SHP77 treated with DMSO at 0.1 percent for 48 hours (cell line): ENCODE measurements at places on chromosomes 3 and 15.

DNA sequence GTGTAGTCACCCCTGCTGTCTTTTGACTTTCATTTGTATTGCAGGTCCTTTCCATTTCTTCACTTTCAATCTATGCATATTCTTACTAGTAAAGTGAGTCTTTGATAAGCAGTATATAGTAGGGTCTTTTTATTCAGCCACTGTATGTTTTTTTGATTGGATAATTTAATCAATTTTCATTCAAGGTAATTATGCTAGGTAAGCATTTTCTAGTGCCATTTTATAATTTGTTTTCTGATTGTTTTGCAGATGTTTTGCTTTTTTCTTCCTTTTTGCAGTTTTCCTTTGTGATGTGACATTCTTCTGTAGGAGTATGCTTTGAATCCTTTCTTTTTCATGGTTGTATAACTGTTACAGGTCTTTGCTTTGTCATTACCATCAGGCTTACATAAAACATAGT, 504.3 kb upstream of the GBE1 start:
- DNase-seq: no peak

GRCh38 chr3:195859061-195859845, 47.5 kb upstream of the MUC4 start:
- no peak for DNase-seq

- DNase-seq: no peak
Observed at GRCh38 chr15:71334873-71335272, 219.6 kb downstream of the THSD4 start.

- no peak for DNase-seq
Observed at GRCh38 chr15:47504624-47505256, 212.6 kb upstream of the SEMA6D start.

DNA sequence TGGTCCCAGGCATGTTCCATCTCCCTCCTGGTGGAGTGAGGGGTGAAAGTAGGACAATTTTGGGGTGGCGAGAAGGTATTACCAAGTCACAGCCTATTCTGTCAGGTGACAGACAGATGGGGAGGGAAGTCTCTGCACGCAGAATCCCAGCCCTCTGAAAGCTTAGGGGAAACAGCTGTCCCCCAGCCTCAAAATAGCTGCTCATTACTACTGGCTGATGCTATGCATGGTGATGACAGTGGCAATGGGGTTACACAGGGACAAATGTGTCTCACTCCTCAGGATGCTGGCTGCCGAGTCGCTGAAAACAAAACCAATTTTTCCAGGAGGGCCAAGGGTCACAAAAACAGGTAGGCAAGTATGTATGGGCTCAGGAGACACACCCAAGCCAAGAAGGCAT, 68.8 kb upstream of the OXTR start:
- DNase-seq: no peak

GRCh38 chr3:125618208-125618607, 22.9 kb upstream of the OSBPL11 start:
- no peak for DNase-seq

DNA sequence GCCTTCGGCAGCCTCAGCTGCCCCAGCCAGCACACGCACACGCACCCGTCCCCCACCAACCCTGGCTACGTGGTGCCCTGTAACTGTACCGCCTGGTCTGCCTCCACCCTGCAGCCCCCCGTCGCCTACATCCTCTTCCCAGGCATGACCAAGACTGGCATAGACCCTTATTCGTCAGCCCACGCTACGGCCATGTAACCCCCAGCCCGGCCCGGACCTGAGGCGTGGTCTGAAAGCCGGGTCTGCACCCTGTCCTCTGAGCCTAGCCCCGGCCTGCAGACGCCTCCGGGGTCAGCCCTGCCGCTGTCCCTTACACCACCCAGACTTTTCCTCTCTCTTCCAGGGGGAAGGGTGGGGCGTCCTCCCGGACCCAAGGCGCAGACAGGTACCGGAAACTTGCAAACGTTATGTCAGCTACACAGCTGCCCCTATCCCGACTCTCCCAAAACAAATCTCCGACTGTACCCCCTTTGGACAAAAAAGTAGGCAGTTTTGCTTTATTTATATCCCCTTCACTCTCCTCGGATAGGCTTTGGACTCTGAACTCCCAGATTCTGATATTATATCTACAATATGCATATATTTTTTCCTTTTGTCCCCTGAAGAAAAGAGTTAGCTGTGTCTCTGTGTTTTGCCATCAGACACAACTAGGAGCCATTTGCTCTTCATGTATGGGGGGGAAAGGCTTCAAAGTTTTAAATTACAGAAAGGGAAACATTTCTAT, 1.4 kb downstream of the SOX14 start:
- DNase-seq: no peak

DNA sequence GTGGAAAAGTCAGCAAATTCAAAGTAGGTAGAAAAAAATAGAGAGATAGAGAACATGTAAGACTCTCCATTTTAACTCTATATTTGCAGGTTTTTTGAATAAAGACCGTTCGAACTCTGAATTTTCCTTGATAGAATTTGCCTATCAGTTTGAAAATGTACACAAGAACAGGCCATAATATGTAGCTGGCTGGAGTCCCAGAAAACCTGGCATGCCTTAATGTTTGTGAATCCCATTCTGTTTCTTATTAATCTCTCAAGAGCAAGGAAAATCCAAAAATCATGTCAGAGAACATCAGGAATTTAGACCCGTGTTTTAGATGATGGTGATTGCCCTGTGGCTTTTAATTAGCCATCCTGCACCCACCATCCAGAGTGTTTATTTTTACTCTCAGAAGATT, 7.2 kb upstream of the CFAP161 start:
- DNase-seq: no peak

DNA sequence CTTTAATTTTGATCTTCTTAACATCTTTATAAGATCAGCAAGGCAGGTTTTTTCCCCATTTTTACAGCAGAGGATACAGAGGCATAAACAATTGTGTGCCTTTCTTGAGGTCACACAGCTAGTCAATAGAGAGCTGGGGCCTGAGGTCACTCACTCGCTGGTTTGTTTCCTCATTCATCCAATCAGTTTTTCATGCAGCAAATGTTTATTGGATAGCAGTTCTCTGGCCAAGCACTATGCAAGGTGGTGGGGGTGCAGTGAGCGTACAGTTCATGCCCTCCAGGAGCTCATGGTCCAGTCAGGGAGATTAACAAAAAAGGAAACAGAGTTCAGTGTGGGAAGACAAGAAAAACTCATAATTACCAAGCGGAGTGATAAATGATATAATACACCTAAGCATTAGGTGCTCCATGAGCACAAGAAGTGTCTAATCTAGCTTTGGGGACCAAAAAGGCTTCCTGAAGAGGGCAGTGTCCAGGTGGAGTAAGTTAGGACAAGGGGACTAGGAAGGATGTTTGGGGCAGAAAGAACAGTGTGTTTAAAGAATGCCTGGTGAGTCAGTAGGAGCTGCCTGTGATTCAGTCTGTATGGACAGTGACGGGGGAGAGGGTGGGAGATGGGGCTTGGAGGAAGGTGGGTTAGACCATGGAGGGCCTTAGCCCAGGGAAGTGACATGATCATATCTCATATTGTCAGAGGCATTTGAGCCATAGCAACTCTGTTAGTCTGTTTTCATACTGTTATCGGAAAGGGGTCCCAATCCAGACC, 29.3 kb downstream of the MAP2K5 start:
- DNase-seq: no peak

- no peak for DNase-seq
Observed at GRCh38 chr3:138197524-138197923, 10.4 kb downstream of the ARMC8 start.

- no peak for DNase-seq
Observed at GRCh38 chr3:13704174-13704573, 155.2 kb downstream of the FBLN2 start.

GRCh38 chr3:104044002-104044401, 1322.7 kb upstream of the ALCAM start:
- DNase-seq: no peak

DNA sequence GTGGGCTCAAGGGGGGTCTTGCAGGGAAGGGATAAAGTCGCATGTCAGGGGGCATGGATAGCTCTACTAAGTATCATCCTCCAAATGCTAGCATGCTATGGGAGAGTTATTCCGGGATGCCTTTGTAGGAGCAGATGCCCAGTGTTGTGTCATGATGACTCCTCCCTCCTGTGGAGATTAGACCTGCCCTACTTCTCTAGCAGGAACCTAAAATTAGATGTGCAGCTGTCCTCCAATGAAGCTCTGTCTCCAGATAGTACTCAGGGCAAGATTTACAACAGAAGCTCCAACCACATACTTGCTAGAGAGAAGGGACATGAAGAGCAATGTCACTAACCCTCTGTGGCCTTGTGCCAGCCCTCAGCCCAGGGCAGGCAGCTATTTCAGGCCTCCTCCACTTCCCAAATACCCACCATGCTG, 82.5 kb downstream of the AGBL1 start:
- DNase-seq: no peak

- peak; percentile 20 for DNase-seq
Observed at GRCh38 chr15:23503980-23504379, 56.9 kb upstream of the GOLGA6L2 start.

DNA sequence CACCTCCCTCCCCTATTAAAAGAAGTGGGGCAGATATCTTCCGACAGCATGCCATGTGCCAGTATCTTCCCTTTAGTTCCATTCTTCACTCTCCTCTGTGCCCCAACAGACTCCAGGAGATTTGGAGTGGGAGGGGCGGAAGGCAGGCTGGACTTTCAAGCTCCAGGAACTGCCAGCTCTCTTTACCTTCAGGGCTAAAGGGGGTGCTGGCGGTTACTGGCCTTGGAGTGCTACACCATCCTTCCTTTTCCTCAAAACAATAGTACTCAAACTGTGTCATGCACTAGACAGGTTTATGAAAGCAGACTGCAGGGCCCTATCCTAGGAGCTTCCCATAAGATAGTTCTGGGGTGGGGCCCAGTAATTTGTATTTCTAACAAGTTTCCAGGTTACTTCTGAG, 6.0 kb downstream of the LINS1 start:
- no peak for DNase-seq

DNA sequence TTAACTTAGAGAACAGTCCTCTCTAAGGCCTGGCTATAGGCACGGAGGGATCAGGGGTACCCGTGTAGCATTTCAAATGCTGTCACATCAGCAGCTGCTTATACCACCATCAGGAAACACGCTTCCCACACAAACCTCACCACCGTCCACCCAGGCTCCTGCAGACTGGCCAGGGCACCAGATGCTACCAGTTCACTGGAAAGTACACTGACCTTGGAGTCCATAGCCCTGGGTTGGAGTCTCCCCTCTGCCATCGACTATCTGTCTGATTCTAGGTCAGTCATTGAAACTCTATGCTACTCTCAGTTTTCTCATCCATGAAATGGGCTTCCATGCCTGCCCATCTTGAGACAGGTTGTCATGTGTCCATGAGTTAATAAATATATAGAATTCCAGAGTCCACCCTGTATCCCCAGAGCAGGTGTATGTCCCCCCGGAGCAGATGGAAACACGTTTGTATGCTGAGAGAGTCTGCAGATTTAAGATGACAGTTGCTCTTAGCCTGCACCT, 156.0 kb upstream of the SMAD3 start:
- no peak for DNase-seq

DNA sequence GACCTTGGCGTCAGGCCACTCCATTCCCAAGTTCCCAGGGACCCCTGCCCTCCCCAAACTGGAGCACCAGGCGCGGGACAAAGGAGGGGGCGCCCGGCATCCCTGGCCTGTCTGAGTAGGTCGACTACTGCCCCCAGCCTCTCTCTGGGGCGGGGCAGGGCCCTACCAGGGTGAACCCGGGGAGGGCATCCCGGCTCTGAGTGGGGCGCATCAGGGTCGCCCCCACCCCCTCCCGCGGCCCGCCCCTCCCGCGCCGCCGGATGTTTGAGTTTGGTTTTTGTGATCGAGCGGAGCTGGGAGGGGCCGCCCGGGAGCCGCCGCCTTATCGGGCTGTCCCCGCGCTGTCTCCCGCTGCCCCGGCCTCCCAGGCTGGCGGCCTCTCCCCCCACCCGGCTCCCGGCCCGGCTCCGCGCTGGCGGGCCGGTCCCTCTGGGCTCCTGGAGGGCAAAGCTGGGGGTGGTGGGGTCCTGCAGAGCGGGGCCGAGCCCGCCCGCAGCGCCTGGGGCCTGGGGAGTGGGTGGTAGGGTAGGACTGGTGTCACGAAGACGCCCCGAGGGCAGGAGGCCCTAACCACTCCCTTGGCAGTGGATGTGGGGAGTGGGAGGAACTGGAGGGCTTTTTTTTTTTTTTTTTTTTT, 47.2 kb upstream of the SMAD6 start:
- DNase-seq: no peak

DNA sequence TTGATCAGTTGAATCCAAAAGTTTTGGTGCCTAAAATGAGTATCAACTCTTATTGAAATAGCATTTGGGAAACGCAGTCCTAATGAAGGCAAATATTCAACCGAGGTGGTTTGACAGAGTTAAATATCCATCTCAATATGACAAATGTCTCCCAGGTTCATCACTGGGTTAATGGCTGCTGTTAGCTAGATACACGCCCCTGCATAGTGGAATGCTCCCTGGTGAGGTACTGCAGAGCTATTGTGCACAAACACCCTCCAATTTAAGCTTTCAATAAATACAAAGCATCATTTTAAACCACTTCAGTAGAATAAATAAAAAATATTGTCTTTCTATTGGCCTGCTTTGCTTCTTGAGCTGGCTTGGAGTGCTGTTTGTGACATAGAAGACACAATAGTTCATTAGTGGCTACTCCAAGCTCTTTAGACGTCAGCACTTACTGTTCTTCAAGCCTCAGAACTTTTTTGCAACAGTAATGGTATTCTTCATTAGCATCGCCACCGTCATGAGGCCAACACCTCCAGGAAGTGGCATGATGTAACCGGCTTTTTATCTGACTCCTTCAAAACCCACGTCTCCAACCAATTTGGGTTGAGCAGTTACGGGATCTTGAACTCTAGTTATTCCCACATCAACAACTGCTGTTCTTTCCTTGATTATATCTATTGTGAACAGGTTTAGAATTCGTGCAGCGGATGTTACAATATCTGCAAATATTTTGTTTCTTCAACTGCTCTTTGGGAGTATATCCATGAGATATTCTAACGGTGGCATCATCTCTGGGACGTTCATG, 1159.6 kb upstream of the EPHA6 start:
- no peak for DNase-seq

- no peak for DNase-seq
Observed at GRCh38 chr15:64011736-64012135, 34.5 kb downstream of the DAPK2 start.

- DNase-seq: no peak
Observed at GRCh38 chr15:90201944-90202375, 830 bp downstream of the SEMA4B start.

- DNase-seq: no peak
Observed at GRCh38 chr15:20352241-20353200, 189.1 kb downstream of the GOLGA6L6 start.

DNA sequence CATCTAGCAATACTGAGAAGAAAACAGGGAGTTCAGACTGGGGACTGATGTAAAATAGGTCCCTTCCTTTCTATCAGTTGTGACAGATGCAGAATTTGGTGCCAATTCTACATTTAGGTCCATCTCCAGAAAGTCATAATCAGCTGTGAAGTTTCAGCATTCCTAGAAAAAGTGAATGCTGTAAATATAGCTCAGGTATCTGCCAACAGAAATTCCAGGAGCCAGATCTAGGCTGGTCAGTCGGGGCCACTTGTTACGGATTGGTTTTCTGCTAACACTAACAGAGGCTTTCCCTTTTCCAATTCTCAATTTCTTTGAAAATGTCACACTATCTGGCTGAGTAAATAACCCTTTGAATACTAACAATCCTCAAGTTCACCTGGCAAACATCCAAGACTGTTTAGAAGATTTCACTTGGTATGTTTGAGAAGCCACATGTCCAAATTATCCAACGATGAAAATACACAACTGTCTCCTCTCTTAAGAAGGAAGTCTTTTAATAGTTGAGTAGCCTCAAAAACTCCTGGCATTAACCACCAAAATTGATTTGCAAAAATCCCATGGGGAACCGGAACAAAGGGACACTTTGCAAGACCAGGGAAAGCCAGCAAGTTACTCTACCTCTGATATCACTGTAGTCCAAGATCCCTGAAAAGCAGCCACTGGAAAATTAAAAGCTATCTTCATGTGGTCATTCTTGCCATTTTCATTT, 222.3 kb downstream of the ZMAT3 start:
- DNase-seq: no peak
